ENCODE measurements at places on chromosomes 7 and 10. TPM values are rescaled to one million over a fixed set of nuclear protein-coding genes. Genes with fewer than 3 reads are reported as not detected.

DNA sequence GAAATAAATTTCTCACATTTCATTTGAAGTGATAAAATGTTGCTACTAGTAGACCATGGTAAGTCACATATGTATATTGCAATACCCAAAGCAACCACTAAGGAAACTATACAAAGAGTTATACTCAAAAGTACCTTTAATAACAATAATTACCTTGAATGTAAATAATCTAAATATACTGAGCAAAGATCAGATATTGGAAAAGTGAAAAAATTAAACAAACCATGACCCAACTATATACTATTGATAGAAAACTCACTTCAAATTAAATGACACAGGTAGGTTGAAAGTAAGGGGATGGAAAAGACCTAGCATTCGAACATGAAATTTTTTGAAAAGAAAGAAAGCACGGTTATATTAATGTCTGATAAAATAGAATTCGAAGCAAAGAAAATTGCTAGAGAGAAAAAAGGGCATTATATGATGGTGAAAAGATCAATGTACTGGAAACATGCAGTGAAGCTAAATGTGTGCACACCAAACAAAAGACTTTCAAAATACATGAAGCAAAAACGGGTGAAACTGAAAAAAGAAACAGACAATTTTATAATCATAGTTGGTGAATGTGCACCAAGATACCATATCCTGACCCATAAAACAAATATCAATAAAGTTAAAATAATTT is 29.1 kb downstream of the TFPI2 start:
- no peak for DNase-seq

The ARMC3 gene
- total RNA-seq = not detected

DNA sequence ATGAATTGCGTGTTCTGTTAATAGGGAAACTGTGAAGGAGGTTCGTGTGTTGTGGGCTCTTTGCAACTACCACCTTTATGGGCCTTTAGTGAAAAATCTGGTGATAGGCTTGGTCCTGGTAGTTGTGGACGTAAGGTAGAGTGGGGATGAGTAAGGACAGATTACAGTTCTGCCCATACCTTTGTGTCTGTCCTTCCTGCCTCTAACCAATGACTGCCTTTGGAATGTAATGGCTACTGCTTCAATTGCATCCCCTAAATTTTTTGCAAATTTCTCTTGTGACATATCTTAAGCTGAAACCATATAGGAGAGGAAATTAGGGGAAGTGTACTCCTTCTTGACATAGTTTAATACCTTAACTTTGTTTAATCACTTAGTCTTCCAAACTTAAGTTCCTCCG is 82.3 kb downstream of the ADK start:
- no peak for DNase-seq

DNA sequence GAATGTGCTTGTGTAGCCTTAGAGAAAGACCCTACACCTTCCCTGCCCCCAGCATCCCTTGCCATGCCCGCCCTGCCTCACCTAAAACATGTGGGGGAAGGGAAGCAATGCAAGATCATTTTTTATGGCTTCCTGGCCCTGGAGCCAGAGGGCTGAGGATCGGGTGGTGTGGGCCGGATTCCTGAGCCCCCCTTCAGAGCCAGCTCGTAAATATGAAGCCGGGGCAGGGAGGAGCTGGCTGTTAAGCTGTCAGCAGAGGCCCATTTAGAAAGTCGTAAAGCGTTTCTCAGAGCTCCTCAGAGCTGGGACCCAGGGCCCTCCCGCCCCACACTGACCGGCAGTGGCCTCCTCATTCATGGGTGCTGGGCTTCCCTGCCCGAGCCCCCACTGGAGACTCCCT is 23.9 kb downstream of the UNC5B start:
- DNase-seq = no peak

The LRRD1 gene
- total RNA-seq = 0.24 TPM

The SEMA3A gene
- 6.6 TPM for total RNA-seq

The CDHR3 gene
- 2.0 TPM for total RNA-seq

GRCh38 chr7:45224832-45225231 is 67.2 kb downstream of the RAMP3 start:
- no peak for DNase-seq

DNA sequence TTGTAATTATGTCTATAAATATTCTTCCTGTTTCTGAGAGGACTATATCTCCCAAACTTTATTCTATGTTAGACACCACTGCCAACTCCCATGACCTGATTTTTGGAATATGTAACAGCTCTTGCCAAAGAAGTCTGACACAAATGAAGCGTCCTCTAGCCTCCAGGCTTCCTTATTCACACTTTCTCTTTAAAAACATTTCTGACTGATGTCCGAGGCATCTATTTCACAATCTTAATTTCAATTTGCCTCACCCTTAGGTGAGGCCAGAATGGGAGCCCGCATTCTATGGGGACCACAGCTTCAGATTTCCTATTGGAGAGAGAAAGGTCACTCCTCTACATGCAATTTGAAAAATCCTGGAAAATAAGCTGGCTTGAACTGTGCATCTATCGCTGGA is 873.2 kb downstream of the GATA3 start:
- no peak for DNase-seq

DNA sequence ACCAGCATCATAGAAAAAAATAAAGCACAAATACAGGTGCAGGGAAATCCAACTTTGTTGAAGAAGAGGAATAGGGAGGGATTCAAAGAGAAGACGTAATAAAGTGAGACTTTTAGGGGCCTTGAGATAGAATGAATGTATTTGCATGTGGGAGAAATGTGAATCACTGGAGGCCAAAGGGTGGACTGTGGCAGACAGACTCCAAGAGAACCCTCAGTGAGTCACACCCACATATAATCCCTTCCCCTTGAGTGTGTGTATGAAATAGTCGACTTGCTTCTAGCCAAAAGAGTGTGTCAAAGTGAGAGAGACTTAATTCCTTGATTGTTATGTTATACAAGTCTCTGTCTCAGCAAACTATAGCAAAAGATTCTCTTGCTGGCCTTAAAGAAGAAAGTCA is 101.3 kb upstream of the GHITM start:
- no peak for DNase-seq

- no peak for DNase-seq
These were observed 13.8 kb downstream of the MRPL32 start for GRCh38 chr7:42945821-42946626.

The ASIC3 gene
- total RNA-seq = 1.6 TPM

GRCh38 chr7:42902331-42902730 is 9.5 kb downstream of the C7orf25 start:
- DNase-seq = no peak

DNA sequence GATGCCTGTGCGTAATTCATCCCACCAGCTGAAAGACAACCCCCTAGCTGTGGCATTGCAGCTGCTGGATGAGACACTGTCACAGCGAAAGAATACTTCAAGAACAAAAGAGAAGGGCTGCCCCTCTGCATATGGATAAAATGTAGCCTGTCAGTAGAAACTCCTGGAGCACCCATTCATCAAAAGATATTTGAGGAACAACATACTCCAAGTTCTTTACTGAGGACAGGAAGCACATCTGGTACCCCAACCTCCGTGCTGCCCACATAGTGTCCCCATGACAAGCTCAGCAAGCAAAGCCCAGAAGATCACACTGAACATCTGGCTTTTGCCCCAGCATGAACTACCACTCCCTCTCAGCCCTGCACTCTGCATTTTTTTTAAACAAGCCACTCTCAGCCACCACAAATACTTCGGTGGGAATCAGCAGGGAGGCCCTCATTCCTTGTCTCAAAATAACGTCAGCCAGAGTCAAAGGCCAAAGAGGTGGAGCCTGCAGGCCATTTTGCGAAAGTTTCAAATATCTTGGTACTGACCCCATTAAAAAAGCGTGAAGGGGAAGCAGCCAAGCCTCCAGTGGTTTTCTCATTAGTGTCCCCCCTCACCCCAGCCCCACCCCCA is 1.7 kb downstream of the CREB3L2 start:
- no peak for DNase-seq

Data from glomerular endothelial cell (primary cell).